Mononuclear cell (primary cell): ENCODE measurements at places on chromosomes 12 and 14. TPM values are rescaled to one million over a fixed set of nuclear protein-coding genes. Genes with fewer than 3 reads are reported as not detected.

ACOT4 gene
- 0.42 TPM for total RNA-seq

CMTM5 gene
- 22.0 TPM for total RNA-seq

POMT2 gene
- total RNA-seq = 2.8 TPM

CEBPE gene
- 0.21 TPM for total RNA-seq

SDS gene
- 0.52 TPM for total RNA-seq

GLIPR1 gene
- 92.7 TPM for total RNA-seq

TMBIM4 gene
- 69.9 TPM for total RNA-seq

CCDC198 gene
- not detected for total RNA-seq

LGR5 gene
- total RNA-seq = not detected

RPGRIP1 gene
- total RNA-seq = 0.42 TPM

SPX gene
- total RNA-seq = 11.2 TPM

CD163L1 gene
- total RNA-seq = 0.63 TPM

TMEM30B gene
- 5.8 TPM for total RNA-seq

DNAI7 gene
- 0.10 TPM for total RNA-seq

GRIN2B gene
- total RNA-seq = under 0.01 TPM

SPIC gene
- total RNA-seq = not detected

SYT1 gene
- 2.5 TPM for total RNA-seq

SMIM41 gene
- 0.42 TPM for total RNA-seq

HOXC6 gene
- total RNA-seq = not detected

PIWIL1 gene
- not detected for total RNA-seq

RDH16 gene
- total RNA-seq = 0.42 TPM

OR4K1 gene
- 0.21 TPM for total RNA-seq

CCDC184 gene
- total RNA-seq = 0.63 TPM

OASL gene
- 18.5 TPM for total RNA-seq

SELPLG gene
- 36.8 TPM for total RNA-seq

MIPOL1 gene
- 0.63 TPM for total RNA-seq

BCL2L2 gene
- 3.4 TPM for total RNA-seq

CCDC177 gene
- not detected for total RNA-seq

COCH gene
- total RNA-seq = 0.52 TPM

PLCZ1 gene
- not detected for total RNA-seq

GPN3 gene
- 3.6 TPM for total RNA-seq

LRIG3 gene
- not detected for total RNA-seq

MAP1LC3B2 gene
- 1.9 TPM for total RNA-seq

FSCB gene
- total RNA-seq = under 0.01 TPM

OR6C70 gene
- total RNA-seq = not detected

SLC10A1 gene
- not detected for total RNA-seq

OR6C6 gene
- total RNA-seq = not detected

PTPRB gene
- 0.21 TPM for total RNA-seq

FGF6 gene
- not detected for total RNA-seq

ORMDL2 gene
- 6.8 TPM for total RNA-seq

FKBP11 gene
- total RNA-seq = 25.0 TPM

ZDHHC22 gene
- total RNA-seq = not detected

TAS2R10 gene
- 0.31 TPM for total RNA-seq

CLEC4C gene
- total RNA-seq = 3.0 TPM

GLT1D1 gene
- total RNA-seq = 9.8 TPM

SALL2 gene
- 0.94 TPM for total RNA-seq

GPR84 gene
- total RNA-seq = 49.4 TPM

SRRM4 gene
- not detected for total RNA-seq

FZD10 gene
- not detected for total RNA-seq

DEGS2 gene
- 0.21 TPM for total RNA-seq

LRRIQ1 gene
- total RNA-seq = 0.52 TPM

LETMD1 gene
- 63.4 TPM for total RNA-seq

DPF3 gene
- 1.3 TPM for total RNA-seq

RHOJ gene
- total RNA-seq = 0.10 TPM

TROAP gene
- total RNA-seq = 0.31 TPM
